ENCODE measurements at places on chromosomes 7 and 10.

DNA sequence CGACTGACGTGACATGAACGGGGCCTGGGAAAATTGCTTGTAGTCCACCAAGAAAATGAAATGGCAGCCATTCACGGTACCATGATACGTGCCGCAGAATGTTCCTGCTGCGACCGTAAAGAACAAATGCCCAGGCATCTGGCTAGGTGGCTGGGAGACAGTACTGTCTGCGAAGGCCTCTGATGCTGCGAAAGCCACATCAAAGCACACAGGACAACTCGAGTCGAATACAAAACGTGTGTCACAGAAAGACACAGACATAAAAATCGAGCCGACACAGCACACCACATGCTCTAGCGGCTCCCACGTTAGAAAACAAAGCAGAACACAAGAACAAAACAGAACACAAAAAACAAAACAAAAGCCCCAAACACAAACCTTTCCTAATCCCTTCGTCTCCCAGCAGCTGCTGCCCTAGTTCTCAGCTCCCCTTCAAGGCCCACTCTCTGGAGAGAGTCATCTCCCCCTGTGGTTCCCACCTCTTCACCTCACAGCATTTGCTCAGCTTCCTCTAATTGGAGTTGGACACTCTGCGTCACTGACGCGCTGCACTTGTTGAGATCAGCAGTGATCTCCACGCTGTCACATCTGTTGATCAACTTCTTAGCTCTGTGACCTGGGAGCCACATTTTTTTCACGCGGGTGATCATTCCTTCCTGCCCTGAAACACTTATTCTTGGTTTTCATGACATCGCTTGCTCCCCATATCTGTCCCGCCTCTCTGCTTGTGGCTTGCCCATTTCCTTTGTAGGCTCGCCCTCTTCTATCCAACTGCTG lies 112.2 kb downstream of the CLEC2L start:
- no peak for DNase-seq

DNA sequence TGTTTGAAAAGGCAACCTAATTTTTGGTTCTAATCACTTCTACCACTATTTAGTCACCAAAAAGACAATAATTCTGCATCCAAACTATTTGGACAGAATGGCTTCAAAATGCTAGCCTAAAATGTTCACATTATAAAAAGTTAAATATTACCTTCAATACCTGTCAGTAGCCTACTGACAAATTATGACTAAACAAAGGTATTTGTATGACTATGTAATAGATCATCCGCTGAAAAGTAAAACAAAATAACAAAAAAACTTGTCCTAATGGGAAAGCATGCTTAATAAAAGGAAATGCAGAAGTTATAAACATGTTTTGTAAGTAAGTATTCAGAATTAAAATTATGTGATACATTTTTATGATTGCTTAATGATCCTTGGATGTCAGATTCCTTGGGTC lies 36.6 kb downstream of the CD36 start:
- DNase-seq = no peak

- no peak for DNase-seq
These were observed 84.3 kb downstream of the PRKAG2 start for GRCh38 chr7:151792636-151793035.

DNA sequence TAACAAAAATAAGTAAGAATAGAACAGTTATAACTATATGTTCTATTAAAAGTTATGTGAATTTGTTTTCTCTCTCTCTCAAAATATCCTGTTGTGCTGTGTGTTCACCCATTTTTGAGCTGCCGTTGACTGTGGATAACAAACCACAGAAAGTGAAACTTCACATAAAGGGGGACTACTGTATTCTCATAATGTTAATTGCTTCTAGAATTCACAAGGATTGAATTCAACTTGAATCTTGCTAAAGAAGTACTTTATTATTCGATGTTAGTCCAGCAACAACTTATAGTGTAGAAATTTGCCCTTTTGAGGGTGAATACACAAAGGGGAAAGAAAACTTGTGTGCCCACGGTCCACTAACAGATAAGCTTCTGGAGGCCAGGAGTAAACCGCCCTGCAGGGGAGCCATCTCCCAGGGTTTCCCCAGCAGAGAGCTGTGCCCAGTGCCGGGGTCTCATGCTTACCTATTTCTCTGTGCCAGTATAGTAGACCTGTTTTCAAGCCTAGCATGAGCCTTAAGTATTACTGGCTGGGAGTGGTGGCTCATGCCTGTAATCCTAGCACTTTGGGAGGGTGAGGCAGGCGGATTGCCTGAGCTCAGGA lies 87.1 kb downstream of the KAT6B start:
- DNase-seq = no peak

DNA sequence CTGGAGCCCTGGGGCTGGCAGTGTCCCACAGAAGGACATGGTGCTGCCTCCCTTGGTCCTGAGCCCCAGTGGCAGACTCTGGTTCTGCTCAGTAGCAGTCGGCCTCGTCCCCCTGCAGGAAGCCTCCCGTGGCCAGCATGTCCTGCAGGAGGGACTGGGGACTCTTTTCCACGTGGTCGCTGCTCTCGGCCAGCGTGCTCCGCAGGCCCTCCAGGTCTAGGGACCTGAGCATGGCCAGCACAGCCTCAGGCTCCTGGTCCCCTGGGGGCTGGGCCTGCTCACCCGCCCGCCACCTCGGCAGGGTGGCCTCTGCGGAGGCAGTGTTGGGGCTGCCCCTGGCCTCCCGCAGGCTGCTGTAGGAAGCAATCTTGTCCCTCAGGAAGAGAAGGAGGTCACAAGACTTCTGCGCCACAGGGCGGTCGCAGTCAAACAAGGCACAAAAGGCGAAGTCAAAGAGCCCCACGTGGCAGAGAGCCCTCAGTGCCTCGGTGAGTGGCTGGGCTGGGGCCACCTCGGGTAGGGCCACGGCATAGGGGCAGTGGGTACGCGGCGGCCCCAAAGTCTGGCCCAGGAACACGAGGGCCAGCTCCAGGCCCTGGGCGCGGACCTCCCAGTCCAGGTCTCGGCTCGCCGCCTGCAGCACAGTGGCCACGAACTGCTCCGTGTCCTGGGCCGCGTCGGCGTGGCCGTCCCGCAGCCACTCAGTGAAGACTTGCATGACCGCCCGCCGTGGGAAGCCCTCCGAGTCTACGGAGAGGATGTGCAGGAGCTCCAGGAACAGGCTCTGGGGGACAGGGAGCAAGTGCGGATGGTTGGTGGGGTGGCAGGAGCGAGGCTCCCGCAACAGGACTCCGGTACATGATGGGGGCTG lies 17.1 kb downstream of the BRAT1 start:
- no peak for DNase-seq

DNA sequence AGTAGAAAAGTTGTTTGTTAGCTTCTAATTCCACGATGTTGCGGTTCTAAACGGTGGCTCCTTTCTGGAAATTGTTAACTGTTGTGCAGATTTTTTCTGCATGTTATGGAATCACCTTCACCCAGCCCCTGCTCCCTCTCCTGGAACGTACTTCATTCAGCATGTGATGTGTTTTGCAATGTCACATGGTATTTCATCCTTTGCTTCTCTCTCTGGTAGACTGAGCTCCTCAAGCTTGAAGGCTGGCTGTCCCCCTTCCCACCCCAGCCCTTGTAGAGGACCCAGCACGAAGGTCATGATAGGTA lies 4.4 kb downstream of the PPP2R2D start:
- DNase-seq = no peak

DNA sequence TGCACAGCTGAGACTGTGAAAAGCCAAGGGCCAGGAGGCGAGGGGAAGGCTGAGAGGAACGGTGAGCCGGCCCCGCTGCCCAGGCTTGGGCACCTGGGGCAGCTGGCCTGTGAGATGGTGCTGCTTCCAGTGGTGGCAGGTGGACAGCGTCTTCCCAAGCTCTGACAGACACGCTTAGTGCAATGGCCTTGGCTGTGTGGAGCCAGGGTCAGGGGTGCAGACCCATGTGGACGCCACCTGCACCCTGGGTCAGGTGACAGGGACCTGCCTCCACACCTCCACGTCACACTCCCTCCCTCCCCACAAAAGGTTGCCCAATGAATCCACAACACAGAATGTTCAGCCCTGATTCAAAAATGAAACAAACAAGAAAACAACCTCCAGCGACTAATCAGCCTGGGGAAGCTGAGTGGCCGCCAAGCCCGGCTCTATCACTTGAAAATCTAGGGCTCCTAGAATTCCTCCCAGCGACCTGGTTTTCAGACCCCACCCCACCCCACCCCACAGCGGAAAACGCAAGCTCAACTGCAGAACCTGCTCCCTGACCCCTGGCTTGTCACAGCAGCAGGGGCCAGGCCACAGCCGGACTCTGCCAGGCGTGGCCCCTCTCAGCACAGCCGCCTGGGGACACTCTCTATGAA lies 54.3 kb downstream of the PRKAG2 start:
- no peak for DNase-seq

DNA sequence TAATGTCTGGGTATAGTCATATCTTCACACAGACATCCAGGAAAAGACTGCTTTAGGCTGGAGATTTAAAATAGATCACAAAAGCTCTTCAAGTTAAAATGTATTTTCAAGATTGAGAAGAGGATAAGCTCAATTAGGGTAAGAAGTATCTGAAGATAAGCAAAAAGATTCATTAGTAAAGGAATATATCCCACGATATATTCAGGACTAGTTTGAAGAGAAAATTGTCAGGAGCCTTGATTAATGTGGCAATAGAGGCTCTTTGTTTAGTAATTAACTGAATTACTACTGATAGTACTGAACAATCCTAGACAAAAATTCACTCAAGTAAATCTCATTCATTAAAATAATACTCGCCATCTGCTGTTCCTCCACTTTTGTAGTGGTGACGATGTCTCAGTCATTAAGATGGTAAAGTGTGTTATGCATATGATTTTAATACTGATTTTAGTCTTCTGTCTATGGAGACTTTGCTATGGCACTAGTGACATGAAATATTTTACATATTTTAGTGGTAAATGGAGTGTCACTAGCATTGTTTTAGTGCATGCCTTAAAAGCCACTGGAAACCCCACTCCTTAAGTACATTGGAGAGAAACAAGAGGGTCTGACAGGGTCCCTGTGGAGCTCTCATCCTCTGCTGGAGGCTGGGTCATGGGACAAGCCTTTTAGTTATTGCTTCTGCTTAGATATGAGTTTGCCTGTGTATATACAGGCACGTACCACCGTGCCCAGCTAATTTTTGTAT lies 32.8 kb downstream of the INPP5F start:
- DNase-seq = no peak

- DNase-seq = no peak
These were observed 14.3 kb downstream of the PTPRE start for GRCh38 chr10:127921075-127921752.

DNA sequence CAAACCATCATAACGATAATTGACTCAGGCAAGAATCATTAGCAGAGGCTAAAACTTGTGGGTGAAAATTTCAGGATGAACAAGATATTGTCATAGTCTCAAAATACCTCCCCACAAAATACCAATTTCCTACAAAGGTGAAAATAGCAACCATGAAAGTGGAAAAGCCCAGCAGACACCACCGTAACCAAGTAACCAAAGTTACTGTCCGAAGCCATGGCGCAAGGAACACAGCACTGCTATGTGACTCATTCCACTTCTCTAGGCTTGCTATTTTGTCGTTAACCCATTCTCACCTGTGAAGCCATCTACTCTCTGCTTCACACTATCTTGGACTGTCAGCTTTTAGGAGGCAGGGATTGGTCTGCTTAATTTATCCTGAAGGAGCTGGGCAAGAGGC lies 113.8 kb upstream of the CACUL1 start:
- no peak for DNase-seq

- no peak for DNase-seq
These were observed 82.6 kb upstream of the PRKG1 start for GRCh38 chr10:50991456-50992355.

- DNase-seq = no peak
These were observed 21.6 kb upstream of the VWDE start for GRCh38 chr7:12425311-12425710.

DNA sequence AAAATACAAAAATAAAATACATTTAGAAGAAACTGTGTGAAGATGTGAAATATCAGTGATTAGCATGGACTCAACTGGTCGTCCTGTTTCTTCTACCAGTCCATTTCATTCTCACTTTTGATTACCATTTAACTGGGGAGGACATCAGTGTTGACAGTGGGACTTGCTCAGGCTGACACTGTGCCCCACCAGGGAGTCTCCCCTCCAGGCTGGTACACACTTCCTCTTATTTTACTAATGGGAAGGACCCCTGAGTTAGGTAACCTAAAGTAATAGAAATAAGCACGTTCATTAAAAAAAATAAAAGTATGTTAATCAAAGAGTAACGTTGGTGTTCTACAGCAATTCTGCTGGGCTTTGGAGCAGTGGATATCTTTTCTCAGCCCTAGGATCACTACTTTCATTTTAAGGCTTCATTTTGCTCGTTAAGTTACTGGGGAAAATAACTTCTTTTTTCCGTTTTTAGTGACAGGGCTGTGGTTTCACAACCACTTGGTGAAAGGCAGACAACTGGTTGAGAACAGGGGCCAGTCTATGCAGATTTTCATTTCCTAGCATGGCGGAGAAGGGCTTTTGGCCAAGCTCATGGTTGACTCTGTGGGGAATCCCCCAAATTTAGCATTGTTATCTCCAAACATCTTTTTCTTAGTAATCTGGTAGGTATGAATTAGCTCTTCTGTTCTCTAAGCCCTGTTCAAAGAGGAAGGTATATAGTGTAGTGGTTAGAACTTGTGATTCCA lies 2.1 kb downstream of the SNX10 start:
- peak; percentile 46 for DNase-seq

DNA sequence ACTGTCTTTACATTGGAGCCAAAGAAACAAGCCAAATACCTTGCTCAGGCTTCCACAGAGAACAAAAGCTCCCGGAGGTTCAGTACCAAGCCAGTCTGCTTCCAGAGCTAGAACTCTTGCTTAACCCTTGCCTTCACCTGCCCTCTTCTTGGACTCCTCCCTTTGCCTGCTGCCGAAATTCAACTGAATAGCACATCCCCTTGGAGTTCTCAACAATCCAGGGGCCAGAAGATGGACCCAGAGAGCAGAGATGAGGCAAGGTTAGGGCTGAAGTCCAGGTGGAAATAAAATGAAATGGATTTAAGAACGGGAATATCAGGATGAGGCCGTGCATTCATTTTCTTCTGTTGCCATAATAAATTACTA lies 876 bp upstream of the PIK3AP1 start:
- no peak for DNase-seq

DNA sequence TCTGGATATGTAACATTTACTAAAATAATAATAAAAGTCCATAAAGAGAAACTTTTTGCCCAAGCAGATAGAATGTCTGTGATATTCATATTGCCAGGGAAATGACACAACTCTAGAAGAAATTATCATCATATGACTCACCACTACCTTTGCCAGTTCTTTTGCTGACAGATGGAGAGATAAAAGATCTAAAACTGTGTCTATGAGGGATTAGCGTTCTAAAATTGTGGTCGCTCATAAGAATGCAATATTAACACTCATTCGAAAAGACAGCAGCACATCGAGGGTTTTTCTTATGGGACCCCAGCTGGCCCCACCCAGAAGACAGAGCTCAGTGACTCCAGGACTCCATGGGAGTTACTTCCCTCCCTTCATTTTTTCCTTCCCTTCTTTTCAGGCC lies 16.6 kb upstream of the LANCL2 start:
- DNase-seq = no peak
